ENCODE measurements at places on chromosomes 7 and 10.
A peak's percentile ranks its signal among the peaks of the same experiment; 100 is the strongest.

- DNase-seq = no peak
These were observed 134.3 kb downstream of the TAX1BP1 start for GRCh38 chr7:27873981-27874957.

- no peak for DNase-seq
These were observed 266.9 kb downstream of the TNS3 start for GRCh38 chr7:47314728-47315607.

GRCh38 chr10:14822879-14823755, 14.7 kb downstream of the CDNF start:
- DNase-seq = peak; percentile 28

GRCh38 chr10:31347705-31348104, 28.7 kb downstream of the ZEB1 start:
- DNase-seq = no peak

DNA sequence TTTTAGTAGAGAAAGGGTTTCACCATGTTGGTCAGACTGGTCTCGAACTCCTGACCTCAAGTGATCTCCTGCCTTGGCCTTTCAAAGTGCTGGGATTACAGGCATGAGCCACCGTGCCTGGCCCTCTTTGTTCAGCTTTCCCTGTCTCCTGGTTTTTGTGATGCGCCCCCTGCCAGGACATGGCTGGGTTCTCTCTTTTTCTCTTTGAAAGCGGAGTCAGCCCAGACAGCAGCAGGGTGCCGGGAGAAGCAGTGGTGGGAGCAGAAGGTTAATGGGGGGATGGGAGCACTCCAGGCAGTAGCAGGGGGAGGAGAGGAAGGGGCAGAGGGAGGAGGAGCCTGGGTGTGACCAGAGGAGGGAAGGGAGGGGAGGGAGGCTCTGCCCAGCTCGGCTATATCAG, 1.8 kb downstream of the MUC3A start:
- DNase-seq = no peak

GRCh38 chr10:63265222-63265617, 132.1 kb downstream of the NRBF2 start:
- peak; percentile 10 for DNase-seq

- DNase-seq = no peak
These were observed 135.0 kb downstream of the CDH23 start for GRCh38 chr10:71531485-71532446.

GRCh38 chr7:54995166-54995565, 23.7 kb upstream of the EGFR start:
- DNase-seq = no peak

DNA sequence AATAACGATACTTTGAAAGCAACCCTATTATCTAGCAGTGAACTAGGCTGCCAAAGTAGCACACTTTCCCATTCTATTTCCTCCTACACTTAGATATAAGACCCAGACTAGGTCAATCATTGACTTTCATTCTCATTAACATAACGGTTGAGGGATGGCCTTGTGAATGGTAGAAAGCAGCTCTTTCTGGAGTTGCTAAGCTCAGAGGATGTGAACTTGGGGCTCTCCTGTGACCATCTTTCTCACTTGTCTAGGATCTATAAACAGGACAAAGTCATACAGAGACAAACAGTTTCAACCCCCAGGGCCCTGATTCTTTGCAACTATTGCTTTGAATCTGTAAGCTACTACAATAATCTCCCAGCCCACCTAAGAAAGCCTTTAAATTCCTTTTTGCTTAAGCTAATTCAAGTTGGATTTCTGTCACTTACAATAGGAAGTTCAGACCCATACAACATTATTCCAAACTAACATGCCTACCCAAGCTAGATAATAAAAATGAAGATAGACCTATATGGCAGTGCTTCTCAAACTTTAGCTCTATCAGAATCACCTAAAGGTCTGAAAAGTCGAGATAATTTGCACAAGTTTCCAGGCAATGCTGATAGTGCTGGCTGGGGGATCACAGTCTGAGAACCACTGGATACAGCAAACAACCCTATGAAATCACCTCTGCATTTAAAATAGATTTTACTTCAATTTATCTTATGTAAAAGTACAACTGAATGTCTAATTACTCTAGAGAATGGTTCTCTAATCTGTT, 16.7 kb downstream of the P4HA1 start:
- DNase-seq = no peak

All from NCI-H1105 treated with DMSO at 0.1 percent for 48 hours (cell line).